ENCODE measurements at places on chromosomes 2 and 18. TPM values are rescaled to one million over a fixed set of nuclear protein-coding genes. Genes with fewer than 3 reads are reported as not detected.

IL37 gene
- not detected for total RNA-seq

KCNG2 gene
- total RNA-seq: 0.50 TPM

MC4R gene
- total RNA-seq: 0.61 TPM

INHBB gene
- 7.0 TPM for total RNA-seq

RNF144A gene
- 43.7 TPM for total RNA-seq

PXDN gene
- total RNA-seq: 26.6 TPM

RTKN gene
- 21.2 TPM for total RNA-seq

RBBP8 gene
- 14.9 TPM for total RNA-seq

POTEJ gene
- total RNA-seq: not detected

MAB21L4 gene
- not detected for total RNA-seq

HOXD1 gene
- total RNA-seq: not detected

GREB1 gene
- 2.6 TPM for total RNA-seq

ZNF396 gene
- 0.61 TPM for total RNA-seq

TPGS2 gene
- 88.8 TPM for total RNA-seq

ATP6V1B1 gene
- not detected for total RNA-seq

IL18R1 gene
- 4.1 TPM for total RNA-seq

FEV gene
- not detected for total RNA-seq

ECEL1 gene
- 31.7 TPM for total RNA-seq

CLIP4 gene
- total RNA-seq: 21.4 TPM

DNAH6 gene
- total RNA-seq: 0.28 TPM

IL36B gene
- total RNA-seq: not detected

ZDBF2 gene
- 11.8 TPM for total RNA-seq

NT5DC4 gene
- not detected for total RNA-seq

LIMS4 gene
- 6.9 TPM for total RNA-seq

STAT4 gene
- 1.3 TPM for total RNA-seq

CIB4 gene
- not detected for total RNA-seq

YPEL5 gene
- 135 TPM for total RNA-seq

PLCL1 gene
- 5.6 TPM for total RNA-seq

ITGAV gene
- 214 TPM for total RNA-seq

CD302 gene
- total RNA-seq: 31.6 TPM

PSMD14 gene
- 52.7 TPM for total RNA-seq

SLC4A5 gene
- total RNA-seq: 0.74 TPM

TXNDC2 gene
- total RNA-seq: 0.43 TPM

GAL3ST2 gene
- total RNA-seq: not detected

ALPP gene
- total RNA-seq: not detected

SLC5A7 gene
- not detected for total RNA-seq

ANKRD30BL gene
- total RNA-seq: 0.14 TPM

CFC1 gene
- total RNA-seq: not detected

SAG gene
- total RNA-seq: 0.06 TPM

PSMG2 gene
- total RNA-seq: 60.4 TPM

REG3G gene
- total RNA-seq: 10.1 TPM

NEURL3 gene
- total RNA-seq: not detected

SERPINB4 gene
- not detected for total RNA-seq

TEX51 gene
- not detected for total RNA-seq

SPATA3 gene
- not detected for total RNA-seq

POTEC gene
- total RNA-seq: not detected

CXCR1 gene
- total RNA-seq: not detected

CNNM4 gene
- total RNA-seq: 3.2 TPM

ACADL gene
- total RNA-seq: 1.1 TPM

RUFY4 gene
- 0.26 TPM for total RNA-seq

ANKRD44 gene
- total RNA-seq: 12.9 TPM

DSEL gene
- total RNA-seq: 11.5 TPM
